Left hindlimb (tissue), 1 donor: ENCODE measurements at places on chromosomes 7 and 10.
A peak's percentile ranks its signal among the peaks of the same experiment; 100 is the strongest.

DNA sequence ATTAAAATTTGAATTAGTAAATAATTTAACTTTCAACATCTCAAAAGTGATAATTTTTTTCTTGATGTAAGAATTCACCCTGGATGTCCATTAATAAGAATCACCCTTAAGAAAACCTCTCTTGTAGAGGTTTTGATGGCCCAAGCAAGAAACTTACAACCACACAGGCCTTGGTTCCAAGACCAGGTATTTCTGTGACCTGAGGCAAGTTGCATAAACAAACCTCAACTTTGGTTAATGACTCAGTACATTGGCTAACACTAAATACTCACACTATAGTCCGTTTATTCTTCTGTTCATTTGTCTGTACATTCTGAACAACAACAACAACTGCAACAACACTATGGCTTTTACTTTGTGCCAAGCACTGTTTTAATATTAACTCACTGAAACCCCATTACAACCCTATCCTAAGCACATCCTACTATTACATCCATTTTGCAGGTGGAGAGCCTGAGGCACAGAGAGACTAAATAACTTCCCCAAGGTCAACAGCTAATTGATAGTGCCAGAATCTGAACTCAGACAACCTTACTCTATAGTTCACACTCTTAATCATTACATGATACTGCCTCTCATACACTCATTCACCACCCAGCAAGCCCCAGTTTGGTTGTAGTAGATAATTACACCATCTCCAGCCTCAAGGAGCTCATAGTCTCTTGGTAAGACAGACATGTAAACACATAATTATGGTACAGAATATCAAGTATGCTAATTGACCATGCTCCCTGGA lies 6.6 kb downstream of the ANK3 start:
- DNase-seq: no peak

GRCh38 chr10:79904671-79905321 lies 44.1 kb downstream of the SFTPD start:
- DNase-seq: peak; percentile 84

GRCh38 chr7:3065724-3066143 lies 22.1 kb upstream of the CARD11 start:
- DNase-seq: no peak

GRCh38 chr7:151008511-151009323 lies 15.6 kb downstream of the ATG9B start:
- DNase-seq: peak; percentile 63

- no peak for DNase-seq
Observed at GRCh38 chr10:114174695-114175188, 739 bp upstream of the CCDC186 start.

DNA sequence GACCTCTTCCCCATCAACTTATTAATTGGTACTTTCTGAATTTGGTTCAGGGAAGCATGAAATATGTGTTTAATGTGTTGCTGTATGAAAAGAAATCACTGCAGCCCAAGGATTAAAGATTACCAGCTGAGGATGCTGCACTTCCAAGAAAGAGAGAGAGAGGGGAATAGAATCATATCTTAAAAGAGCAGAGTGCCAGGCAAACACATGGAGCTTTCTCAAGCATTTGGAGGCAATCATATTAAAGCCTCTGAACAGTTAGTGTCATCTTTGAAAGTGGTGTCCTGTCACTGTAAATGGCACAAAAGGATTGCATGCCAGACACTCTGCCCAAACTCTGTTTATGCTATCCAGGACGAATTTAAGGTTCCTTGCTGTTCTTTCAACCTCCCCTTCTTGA lies 386.7 kb downstream of the SORCS1 start:
- no peak for DNase-seq

- no peak for DNase-seq
Observed at GRCh38 chr7:99782012-99782953, 1.7 kb downstream of the CYP3A4 start.

DNA sequence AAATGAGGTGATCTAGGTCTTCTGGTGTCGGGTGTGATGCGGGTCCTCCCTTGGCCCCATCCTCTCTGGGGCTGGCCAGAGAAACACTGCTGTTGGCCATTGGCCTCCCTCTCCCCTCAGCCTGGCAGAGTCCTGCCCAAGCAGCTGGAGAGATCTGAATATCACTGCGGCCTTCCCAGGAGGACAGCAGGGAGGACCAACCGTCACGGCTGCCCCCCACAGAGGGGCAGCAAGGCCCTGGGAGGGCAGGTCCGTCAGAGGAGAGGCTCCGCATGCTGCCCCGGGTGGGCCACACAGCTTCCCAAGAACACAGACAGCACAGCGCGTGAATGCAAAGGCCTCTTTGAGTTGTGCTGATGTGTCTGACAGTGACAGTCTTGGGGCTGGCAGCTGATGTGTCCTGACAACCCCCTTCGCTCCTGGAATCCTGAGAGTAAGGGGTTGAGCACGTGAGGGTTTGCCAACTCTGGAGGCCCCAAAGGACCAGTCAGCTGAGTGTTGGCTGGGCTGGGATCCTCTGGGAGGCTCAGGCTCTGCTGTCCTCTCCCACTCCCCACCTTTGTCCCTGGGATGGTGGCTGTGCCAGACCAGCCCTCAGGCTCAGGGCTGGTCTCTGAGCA lies 132.5 kb upstream of the UNC5B start:
- no peak for DNase-seq

GRCh38 chr7:17022920-17023319 lies 141.1 kb upstream of the AGR3 start:
- no peak for DNase-seq

DNA sequence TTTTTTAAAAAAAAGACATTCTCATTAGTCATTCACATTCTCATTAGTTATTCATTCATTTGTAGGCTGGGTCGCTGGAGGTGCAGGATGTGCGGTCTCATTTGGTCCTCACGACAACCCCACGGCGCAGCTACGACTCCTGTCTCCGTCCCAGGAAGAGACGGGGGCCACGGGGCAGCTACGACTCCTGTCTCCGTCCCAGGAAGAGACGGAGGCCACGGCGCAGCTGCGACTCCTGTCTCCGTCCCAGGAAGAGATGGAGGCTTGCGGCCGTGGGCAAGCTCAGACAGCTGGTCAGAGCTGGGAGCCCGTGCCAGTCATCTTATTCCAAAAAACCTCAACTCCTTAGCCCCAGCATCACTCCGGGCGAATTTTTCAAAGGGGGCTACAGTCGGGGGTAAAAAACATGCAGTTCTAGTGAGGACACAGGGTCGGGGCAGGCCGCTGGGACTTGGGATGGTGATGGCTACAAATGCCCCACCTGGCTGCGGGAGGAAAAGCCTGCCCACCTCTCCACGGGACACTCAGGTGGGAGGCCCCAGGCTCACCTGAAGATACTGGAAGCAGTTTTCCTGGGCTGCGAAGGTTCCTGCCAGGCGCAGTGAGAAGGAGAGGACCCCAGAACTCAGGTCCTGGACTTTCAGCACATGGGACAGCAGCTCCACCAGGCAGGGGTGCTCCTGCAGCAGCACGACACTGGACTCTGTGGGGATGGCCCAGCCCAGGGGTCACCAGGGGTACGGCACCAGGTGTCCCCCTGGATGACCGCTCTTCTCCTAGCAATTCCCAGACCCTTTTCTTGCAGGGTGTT lies 8.3 kb downstream of the BRAT1 start:
- DNase-seq: no peak

- DNase-seq: no peak
Observed at GRCh38 chr10:109200646-109201045, 722.7 kb downstream of the XPNPEP1 start.

- no peak for DNase-seq
Observed at GRCh38 chr10:50431791-50432190, 180.5 kb upstream of the ASAH2 start.

- DNase-seq: no peak
Observed at GRCh38 chr7:83791737-83792136, 142.8 kb upstream of the SEMA3E start.

DNA sequence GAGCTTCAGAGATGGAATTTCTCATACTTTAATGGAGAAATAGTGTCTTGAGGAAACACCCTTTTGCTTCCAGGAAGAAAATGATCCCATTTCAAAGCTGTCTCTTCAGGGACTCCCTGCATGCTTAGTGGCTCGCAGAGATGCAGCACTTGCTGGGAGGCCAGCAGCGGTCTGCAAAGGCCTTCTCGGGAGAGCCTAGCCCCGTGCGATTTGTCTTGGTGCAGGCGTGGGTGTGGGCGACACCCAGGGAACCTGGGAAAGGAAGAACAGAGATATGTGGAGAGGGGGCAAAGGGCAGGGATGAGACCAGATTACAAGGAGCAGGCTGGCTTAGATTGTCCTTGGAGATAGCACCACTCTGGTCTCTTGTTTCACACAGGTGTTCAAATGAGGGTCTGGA lies 352.3 kb upstream of the PODXL start:
- DNase-seq: no peak

DNA sequence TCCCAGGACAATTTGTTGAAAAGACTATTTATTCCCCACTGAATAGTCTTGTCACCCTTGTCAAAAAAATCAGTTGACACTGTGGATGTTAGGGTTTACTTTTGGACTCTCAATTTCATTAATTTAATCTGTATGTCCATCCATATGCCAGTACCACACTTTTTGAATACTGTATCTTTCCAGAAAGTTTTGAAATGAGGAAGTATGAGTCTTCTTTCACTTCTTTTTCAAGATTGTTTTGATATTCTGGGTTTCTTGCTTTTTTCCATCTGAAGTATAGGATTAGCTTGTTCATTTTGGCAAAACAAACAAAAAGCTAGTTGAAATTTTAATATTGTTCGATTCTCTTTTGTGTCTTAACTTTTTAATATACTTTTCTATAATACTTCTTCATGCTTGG lies 21.7 kb downstream of the KLHDC10 start:
- DNase-seq: no peak

GRCh38 chr10:6255548-6256061 lies 52.9 kb downstream of the PFKFB3 start:
- no peak for DNase-seq

GRCh38 chr7:90972906-90973550 lies 291.2 kb upstream of the FZD1 start:
- DNase-seq: no peak

DNA sequence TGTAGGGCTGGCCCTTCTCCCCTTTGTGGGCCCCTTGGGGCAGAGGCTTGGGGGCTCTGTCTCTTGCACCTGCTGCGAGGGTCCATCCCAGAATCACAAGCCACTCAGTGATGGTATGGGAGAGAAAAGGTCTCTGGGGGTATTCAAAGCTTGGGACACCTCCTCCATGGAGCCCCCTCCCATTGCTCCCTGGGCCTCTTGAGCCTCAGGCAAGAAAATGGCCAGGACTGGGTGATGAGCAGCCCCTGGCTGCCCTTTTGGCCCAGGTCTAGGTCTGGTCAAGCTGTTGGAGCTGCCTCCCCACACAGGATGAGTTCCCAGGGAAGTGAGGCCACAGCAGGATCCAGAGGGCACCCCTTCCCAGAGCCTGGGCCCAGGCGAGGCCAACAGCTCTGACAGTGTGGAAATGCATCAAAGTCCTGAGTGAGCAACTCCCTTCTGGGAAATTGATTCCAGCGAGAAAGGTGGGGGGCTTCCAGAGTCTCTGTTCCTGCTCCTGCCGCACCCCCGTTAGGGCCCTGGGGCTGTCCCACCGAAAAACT lies 3.4 kb upstream of the MYL7 start:
- DNase-seq: no peak

- no peak for DNase-seq
Observed at GRCh38 chr10:60045571-60045970, 139.2 kb upstream of the CCDC6 start.

GRCh38 chr7:40880581-40880980 lies 745.8 kb downstream of the SUGCT start:
- no peak for DNase-seq

- no peak for DNase-seq
Observed at GRCh38 chr7:122161628-122162027, 17.6 kb upstream of the AASS start.

GRCh38 chr7:128836729-128837348 lies 6.6 kb downstream of the FLNC start:
- no peak for DNase-seq
